Gastroesophageal sphincter (tissue), 4 donors: ENCODE measurements at places on chromosomes 2 and 18. TPM values are rescaled to one million over a fixed set of nuclear protein-coding genes. Genes with fewer than 3 reads are reported as not detected.

DNA sequence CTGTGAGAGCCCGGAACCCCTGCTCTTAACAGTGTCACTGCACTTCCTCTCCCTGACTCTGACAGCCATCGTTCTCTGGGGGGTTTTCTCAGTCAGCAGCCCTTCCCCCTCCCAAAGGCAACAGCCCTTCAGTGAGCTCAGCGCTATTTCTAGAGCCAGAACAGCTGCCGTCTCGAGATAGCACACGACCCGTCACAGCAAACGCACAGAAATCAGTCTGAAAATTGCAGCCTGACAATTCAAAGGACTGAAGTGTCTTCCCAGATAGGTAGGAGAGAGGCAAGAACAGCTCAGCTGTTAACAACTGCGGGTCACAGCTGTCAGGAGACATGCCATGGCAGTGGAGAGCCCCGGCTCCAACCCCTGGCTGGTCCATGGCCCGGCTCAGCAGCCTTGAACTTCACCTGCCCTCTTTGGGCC, 45.4 kb downstream of the ST8SIA5 start:
- ATAC-seq = no peak

DNA sequence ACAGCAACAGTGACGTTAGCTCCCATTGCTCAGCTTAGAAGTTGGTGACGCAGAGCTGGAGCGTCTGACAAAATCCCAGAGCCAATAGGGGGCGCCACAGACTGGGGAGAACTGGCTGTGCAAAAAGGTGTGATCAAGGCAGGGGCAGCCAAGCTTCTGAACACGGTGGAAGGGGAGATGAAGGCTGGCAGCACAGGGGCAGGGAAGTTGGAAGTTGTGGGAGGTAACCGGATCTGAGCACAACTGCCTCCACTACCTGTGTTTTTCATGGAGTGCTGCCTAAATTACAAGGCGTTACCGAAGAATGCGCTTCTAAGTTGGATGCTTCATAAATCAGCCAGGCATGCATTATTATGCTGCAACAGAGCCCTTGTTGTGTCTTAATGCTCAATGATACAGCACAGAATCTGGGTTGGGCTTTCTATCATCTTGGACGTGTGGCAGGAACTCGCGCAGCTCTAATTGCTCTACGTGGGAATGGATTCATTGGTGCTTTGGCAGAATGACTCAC, 370.0 kb downstream of the SLC4A3 start:
- ATAC-seq = no peak

DNA sequence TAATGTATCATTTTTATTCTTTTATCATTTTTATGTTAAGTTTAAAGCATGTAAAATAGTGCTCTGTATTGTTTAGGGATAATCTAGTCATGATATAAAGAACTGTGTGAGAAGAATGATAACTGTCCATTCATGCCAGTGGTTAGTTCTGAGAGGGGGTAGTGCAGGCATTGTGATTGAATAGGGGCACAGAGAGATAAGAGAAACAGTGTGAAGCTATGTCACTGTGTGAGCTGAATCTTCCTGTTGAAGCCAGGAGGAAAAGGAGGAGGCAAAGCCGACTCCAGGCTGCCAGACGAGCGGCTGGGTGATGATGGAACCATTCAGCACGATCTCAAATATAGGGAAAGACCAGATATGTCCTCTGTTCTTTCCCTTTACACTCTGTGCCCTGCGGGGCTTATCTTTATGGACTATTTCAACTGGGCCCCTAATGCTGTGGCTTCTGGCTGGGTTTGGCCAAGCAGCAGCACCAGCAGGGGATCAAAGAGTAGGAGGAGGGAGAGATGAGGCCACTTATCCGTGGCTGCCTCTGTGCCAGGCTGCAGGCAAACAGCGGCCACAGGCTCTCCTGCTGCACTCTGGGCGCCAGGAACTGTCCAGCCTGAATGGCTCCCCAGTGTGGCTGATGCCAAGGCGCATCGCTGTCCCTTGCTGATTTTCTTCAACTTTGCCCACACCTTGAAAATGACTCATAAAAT, 128.0 kb downstream of the SPP2 start:
- no peak for ATAC-seq

DNA sequence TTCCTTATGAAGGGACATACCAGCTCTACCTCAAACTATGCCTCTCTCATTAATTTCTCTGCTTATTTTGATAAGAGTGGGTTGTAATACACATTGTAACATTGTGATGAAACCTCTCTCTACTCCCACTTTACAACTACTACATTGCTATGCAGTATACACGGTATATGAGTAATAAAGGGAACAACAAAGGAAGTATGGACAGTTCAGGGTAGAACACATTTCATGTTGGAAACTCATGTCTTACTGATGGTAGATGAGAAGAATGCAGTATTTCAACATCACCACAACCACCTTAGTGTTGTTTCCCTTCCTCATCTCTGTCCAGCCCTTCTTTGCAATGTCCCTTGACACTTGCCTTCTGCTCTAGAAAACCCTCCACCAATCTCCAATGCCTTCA, 515.9 kb upstream of the CELF4 start:
- no peak for ATAC-seq

- no peak for ATAC-seq
Measured at GRCh38 chr2:239895116-239895515, 130.0 kb downstream of the NDUFA10 start.

DNA sequence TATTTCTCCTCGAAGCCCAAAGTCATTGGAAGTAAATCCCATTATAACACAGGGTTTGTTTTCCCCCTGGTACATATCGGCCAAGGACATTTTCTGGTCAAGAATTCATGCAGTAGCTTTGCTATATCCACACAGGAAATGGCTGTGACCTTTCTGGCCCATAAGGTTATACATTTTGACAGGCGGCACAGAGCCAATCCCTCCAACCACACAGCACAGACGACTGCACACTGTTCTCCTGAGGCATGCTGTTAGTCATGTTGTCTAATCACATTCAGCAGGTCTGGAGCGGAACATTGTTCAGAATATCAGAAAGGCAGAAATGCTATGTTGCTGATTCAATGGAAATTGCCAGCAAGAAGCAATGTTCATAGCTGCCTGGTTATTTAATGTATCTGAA, 742.3 kb upstream of the SLC8A1 start:
- no peak for ATAC-seq

GRCh38 chr2:205852457-205852856, 170.2 kb downstream of the NRP2 start:
- no peak for ATAC-seq

- ATAC-seq = no peak
Measured at GRCh38 chr2:222293660-222294630, 4.9 kb downstream of the PAX3 start.

GRCh38 chr2:219702796-219703545, 75.5 kb downstream of the SLC4A3 start:
- no peak for ATAC-seq

DNA sequence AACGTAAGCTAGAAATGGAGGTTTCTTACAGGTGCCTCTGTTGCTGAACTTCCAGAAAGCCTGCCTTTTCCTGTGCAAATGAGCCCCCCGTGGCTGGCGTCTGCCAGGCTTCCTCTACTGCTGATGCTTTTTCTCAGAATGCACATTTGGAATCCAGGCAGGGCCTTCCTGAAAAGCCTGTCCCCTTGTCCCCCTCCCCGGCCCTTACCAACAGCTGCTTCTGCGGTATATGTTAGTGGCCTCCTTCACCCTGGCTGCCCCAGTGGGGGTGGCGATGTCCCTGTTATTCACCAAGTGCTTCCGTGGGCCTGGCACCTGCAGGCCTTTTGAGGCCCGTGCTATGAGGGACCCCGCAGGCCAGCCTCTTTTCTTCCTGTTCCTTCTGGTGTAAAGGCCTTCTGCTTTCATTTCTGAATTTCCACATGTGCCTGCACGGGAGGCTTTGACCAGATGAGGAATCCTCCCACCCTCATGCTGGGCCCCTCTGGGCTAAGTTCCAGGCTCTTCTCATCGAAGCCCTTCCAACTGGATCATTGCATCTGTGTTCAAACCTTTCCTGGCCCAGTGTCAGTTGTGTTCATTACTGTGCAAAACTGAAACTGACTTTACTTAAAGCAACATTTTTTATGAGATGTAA, 10.4 kb downstream of the CNDP2 start:
- no peak for ATAC-seq

- ATAC-seq = no peak
Measured at GRCh38 chr2:45839508-45840251, 188.2 kb downstream of the PRKCE start.

DNA sequence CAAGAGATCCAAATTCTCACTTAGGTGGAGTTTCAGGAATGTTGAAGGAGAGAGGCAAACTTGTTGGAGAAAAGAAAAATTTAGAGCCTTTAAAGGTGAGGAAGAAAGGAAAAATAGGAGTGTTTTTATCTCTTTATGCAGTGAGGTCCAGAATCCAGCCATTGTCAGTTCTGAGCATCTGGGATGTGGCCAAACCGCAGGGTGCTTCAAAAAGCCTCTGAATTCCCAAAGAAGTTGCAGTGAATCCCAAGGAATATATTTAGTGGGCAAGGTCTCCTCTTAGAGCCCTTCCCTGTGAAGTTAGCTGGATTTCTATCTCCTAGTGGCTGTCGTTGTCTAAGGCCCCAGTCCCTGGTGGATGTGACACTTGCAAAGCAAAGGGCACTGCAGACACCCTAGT, 51.2 kb downstream of the MTCL1 start:
- ATAC-seq = no peak

Gene ALK
- total RNA-seq = 1.1 TPM

DNA sequence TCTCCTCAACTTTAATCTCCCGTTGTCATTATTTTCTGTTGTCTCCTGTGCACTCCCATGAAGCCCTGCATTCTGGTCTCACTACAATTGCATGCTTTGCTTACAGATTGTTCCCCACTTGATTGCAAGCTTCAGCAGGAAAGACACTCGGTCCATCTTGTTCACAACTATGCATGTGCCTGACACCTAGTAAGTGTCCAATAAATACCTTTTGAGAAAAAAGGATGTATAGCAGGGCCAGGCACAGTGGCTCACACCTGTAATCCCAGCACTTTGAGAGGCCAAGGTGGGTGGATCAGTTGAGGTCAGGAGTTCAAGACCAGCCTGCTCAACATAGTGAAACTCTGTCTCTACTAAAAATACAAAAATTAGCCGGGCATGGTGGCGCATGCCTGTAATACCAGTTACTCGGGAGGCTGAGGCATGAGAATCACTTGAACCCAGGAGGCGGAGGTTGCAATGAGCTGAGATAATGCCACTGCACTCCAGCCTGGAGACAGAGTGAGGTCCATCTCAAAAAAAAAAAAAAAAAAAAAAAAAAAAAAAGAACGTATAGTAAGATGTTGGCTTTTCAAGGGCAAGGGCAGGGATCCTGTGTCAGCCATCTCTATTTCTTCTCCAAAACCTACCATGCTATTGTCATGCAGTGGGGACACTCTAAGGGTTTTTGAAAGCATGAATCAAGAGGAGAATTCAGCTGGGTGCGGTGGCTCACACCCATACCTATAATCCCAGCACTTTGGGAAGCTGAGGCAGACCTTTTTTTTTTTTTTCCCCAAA, 338.3 kb downstream of the MYCN start:
- no peak for ATAC-seq

Gene TCF7L1
- 13.0 TPM for total RNA-seq

GRCh38 chr2:38876407-38876806, 631 bp downstream of the MORN2 start:
- no peak for ATAC-seq

- ATAC-seq = no peak
Measured at GRCh38 chr18:3511980-3512379, 62.0 kb downstream of the TGIF1 start.

DNA sequence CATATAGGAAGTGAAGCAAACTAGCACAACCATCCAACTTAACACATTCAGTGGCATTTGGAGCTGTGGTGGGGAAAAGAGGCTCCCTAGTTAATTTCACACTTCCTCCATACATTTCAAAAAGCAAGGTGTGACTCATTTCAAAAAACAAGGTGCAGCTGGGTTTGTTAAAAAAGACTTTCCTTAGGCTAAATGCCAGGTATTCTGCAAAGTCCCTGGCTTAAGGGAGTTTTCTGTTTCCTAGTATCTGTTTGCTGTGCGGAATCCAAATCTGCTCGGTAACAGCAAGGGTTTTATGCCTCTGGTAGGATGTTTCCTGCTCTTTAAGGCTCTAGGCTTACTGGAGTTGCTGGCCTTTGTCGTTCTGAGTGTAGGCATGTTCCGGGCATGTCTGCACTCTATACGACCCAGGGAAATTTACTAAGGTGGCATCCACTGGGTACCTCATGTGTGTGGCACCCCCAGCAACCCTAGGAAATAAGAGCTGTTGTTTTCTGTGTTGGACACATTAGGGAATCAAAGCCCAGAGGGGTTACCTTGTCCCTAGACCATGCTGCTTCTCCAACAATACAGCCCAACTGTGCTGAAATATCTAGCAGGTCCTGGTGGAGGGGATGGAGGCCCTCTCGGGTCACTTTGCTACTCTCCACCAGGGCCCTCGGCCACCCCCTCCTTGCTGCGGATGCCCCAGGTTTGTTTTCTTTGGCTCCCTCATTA, 634 bp upstream of the MSGN1 start:
- ATAC-seq = no peak

- ATAC-seq = no peak
Measured at GRCh38 chr2:88597168-88597567, 30.1 kb downstream of the EIF2AK3 start.

- ATAC-seq = no peak
Measured at GRCh38 chr2:158805936-158806335, 10.8 kb downstream of the DAPL1 start.

- no peak for ATAC-seq
Measured at GRCh38 chr2:158934170-158934569, 34.3 kb upstream of the TANC1 start.

Gene ZNF396
- total RNA-seq = 2.9 TPM

DNA sequence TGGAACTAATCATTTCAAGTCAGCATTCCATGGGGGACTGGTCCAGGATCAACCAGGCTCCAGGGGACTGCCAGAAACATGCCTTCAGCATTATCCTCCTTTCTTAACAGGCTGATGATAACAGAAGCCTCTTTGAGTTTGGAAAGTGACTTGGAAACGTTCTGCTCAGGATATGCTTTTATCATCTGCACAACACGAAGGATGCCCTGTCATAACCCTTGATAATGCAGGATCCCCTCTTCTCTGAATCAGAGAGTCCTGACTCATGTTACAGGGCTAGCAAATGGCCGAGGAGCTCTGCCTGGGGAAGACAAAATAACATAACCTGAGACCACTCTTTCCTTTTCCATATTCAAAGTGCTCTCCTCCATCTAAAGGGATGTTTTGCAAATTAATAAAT, 6.7 kb downstream of the SCYGR3 start:
- no peak for ATAC-seq

Gene TM4SF20
- total RNA-seq = not detected

DNA sequence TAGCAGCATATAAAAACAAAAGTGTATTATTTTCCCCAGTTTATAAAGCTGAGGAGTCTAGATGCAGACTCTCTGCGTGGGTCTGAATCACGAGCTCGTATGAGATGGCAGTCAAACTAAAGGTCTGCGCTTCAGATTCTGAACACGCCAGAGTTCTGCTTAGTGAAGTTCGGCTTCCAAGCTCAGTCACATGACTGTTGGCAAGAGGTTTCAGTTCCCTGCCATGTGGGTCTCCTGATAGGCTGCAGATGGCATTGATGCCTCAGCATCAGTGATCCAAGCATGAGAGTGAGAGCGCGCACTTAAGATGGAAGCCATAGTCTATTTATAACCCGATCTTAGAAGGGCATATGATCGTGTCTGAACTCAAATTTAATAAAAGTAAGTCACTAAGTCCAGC, 242.8 kb upstream of the DOK6 start:
- ATAC-seq = no peak

Gene CIB4
- total RNA-seq = not detected

Gene ASPRV1
- total RNA-seq = 1.2 TPM

Gene ACSL3
- total RNA-seq = 71.6 TPM

Gene ZNF24
- 41.6 TPM for total RNA-seq

Gene CEP192
- total RNA-seq = 21.3 TPM

Gene RTKN
- total RNA-seq = 14.8 TPM

GRCh38 chr2:23387221-23387550, 2.2 kb downstream of the KLHL29 start:
- no peak for ATAC-seq

GRCh38 chr2:9385841-9386240, 37.5 kb downstream of the ITGB1BP1 start:
- ATAC-seq = no peak
